Foreskin melanocyte (primary cell): ENCODE measurements at places on chromosomes 1 and 21.

DNA sequence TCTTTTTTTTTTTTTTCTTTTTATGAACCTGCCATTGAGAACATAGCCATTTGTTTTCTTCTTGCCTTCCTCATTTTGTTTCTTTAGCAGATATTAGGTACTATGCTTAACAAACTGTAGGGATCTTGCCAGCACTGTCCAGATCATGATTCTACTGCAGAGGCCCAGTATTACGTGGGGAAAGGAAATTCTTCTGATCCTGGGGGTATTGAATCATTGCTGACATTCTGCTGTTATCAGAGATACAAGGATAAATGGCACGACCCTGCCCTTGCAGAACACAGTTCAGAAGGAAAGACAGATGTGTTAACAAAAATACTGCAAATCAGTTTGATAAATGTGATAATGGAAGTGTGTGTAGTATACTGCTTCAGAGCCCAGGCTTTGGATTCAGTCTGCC lies 56.2 kb downstream of the BTBD8 start:
- no peak for DNase-seq

GRCh38 chr1:161095230-161095629 lies 2.9 kb upstream of the KLHDC9 start:
- DNase-seq = no peak

DNA sequence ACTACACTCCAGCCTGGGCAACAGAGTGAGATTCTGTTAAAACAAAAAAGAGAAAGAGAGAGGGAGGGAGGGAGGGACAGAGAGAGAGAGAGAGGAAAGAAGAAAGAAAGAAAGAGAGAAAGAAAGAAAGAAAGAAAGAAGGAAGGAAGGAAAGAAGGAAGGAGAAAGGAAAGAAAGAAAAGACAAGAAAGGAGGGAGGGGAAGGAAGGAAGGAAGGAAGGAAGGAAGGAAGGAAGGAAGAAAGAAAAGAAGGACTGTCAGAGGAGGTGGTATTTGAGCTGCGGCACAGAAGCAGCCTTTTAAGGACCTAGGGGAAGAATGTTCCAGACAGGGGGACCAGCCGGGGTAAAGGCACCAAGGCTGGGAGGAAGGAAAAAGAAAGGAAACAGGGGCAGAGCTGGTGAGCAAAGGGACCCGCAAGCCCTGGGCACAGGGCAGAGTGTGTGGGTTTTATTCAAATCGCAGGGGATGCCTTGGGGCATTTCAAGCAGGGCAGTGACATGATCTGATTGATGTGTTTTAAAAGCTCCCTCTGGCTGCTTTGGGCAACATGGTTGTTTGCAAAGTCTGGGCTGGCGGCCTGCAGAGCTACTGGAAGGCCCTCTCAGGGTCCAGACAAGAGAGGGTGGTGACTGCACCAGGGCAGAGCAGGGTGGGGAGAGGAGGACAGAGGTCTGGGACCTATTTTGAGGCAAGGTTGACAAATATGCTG lies 176.9 kb upstream of the VAMP3 start:
- DNase-seq = peak; percentile 9

DNA sequence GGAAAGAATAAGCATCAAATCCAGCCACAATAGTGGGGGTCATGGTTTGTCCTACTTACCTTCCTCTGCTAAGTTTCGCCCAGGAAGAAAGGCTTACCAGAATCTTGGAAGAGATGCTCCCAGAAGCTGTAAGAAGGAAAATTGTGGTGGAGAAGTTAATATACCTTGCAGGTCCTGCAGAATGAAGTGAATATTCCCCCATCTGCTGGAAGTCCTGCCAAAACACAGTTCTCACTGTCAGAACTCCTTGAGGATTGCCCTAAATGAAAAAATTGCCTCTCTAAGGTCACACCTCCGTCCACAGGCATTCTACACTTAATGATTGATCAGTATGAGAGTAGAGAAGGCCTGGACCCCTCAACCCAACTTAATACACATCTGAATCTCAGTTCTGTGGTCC lies 78.4 kb upstream of the RGS21 start:
- DNase-seq = no peak

DNA sequence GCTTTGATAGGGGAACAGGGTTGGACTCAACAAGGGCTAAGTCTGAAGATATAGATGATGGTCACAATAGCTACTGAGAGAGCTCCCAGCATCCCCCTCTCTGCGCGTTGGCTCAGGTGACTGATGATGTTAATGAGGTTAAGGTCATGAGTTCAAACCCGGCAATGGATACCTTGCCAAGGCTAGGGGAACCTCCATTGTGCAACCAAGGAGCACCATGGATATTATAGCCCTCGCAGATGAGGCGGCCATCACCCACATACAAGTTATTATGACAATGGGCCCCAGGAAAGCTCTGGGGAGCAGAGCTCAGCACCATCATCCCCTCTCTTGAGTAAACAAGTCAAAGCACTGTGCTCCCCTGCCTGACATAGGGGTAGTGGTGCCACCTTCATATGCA lies 8.2 kb downstream of the KCNA2 start:
- no peak for DNase-seq

DNA sequence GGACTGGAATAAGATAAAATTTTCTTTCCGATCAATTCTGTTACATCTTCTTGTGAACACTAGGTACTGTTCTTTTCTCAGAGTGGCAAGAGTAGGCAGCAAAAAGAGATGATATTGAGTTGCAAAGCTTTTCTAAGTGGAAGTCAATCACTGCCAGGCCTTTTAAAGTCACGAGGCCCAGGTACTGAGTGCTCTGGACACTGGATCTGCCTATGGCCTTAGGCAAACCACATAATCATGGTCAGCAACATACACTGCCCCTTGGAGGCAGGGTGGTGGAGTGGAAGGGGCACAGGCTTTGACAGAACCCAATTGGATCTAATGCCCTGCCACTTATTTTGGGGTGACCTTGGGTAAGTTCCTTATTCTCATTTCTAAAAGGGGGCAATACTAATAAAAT lies 41.5 kb downstream of the TSEN15 start:
- DNase-seq = no peak

GRCh38 chr1:10680487-10680886 lies 116.0 kb downstream of the CASZ1 start:
- no peak for DNase-seq

GRCh38 chr21:28932717-28933116 lies 60.0 kb downstream of the LTN1 start:
- DNase-seq = no peak

GRCh38 chr1:33072707-33073106 lies 8.2 kb upstream of the AZIN2 start:
- DNase-seq = no peak

DNA sequence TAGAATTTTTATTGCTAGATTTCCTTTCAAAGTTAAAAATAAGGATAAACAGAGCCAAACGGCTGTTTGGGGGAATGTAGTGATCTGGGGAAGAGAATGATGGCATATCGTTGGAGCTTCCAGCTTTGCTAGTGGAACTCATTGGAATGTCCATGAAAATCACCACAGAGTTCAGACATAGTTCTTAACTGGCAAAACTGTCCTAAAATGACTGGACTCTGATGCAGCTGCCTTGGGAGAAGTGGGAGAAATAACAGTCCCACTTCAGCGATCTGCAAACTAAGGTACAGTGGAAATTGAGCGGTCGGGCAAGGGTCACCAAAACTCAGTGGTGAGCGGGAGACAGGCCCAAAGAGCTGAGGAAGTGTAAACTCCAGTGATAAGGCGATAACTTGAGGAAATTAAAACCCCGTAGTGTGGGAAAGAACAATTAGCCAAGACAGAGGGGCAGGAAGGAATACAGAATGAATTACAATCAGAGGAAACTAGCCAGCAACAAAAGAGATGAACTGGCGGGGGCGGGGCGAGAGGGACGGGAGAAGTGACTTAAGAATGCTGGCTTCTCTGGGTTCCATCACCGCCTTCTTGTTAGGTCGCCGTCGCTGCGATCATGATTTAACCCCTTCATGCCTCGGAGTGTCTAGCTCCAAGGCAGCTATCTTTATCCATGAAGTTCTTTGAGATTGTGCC lies 89.8 kb upstream of the ARHGAP29 start:
- no peak for DNase-seq

GRCh38 chr1:174174461-174175329 lies 15.4 kb downstream of the RABGAP1L start:
- no peak for DNase-seq

DNA sequence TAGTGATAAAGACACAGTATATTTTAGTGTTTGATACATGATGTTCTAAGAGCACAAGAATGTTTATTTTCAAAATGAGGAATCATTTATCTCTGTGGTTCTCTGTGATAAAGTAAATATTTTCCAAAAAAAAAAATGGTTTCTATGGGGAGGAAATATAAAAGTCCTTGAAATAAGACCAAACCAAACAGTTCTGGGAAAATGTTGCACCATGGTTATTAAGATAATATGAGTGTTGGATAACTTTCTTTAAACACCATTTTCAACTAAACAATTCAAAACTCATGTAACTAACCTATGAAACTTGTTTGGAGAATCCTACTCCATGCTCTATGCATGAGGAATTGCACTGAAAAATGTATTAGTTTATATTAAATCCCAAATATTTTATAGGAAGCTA lies 184.6 kb downstream of the KCNT2 start:
- DNase-seq = no peak

- no peak for DNase-seq
Observed at GRCh38 chr21:35458405-35458804, 409.3 kb upstream of the RUNX1 start.

- DNase-seq = no peak
Observed at GRCh38 chr1:180521474-180522212, 19.3 kb upstream of the ACBD6 start.

DNA sequence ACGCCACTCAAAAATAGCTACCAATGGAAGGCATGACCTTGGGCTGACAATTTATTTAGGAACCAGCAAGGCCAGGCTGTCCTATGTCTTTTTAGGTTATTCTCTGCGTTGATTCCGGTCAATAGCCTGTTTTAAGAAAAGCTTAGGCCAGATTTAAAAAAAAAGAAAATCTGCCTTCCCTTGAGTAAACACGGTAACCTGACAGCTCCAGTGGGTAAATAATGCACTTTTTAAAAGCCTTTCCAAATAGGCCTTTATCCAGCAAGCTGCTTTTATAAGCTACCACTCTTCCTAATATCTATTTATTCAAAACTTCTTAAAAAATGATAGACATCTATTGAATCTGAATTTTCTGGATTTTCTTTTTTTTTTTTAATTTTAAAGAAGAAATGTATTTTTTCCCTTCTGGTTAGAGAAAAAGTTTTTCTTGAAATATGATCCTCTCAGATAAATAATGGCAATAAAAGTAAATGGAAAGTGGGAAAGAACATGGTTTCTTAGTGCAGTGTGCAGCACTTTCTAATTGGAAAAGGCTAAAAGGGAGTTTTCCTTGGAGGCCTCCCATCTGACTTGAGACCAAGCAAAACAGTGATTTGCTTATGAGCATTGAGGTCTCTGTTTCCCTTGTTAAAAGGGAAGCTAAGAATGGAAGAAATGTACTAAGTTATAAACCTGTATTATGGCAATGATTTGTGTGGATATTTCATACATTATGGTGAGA lies 281.0 kb upstream of the RUNX1 start:
- no peak for DNase-seq

DNA sequence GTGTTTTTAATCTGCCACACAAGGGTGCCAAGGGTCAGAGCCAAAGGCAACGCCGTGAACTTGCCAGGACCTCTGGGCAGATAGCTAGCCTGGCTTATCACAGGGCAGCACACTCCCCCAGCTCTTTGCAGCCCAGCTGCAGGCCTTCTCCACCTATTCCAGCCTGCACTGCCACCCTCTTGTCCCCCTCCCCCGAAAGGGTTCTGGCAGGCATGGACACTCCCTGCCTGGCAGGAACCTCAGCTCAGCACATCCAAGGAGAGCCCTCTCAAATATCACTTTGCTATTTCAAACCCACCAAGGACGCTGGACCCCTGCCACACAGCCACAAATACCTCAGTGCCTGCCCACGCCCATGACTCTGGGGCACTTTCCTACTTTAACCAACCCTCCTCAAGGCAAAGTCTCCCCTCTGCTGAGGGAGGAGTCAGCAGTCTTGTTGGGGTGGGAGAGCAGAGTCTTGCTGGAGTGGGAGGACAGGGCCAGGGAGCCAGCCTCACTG lies 9.1 kb downstream of the SSBP3 start:
- no peak for DNase-seq

DNA sequence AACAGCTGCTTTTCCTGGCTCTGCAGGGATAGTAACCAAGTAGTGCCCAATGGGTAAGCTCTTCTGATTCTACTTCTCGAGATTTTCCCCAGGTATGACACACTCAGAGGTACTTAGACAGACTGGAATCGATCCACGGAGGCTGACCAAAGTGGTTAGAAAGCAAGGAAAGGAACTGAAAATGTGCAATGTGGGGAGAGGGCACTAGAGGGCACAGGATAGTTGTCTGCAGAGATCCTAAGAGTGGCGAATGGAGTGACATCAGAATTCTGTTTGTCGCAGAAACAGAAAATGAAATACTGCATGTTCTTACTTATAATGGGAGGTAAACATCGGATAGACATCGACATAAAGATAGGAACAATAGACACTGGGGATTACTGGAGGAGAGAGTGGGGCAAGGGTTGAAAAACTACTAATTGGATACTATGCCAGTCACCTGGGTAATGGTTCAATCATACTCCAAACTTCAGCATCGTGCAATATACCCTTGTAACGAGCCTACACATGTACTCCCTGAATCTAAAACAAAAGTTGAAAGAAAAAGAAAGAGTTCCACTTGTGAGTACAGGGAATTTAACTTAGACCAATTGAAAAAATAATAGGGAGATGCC lies 23.3 kb downstream of the CYP2J2 start:
- peak; percentile 31 for DNase-seq

DNA sequence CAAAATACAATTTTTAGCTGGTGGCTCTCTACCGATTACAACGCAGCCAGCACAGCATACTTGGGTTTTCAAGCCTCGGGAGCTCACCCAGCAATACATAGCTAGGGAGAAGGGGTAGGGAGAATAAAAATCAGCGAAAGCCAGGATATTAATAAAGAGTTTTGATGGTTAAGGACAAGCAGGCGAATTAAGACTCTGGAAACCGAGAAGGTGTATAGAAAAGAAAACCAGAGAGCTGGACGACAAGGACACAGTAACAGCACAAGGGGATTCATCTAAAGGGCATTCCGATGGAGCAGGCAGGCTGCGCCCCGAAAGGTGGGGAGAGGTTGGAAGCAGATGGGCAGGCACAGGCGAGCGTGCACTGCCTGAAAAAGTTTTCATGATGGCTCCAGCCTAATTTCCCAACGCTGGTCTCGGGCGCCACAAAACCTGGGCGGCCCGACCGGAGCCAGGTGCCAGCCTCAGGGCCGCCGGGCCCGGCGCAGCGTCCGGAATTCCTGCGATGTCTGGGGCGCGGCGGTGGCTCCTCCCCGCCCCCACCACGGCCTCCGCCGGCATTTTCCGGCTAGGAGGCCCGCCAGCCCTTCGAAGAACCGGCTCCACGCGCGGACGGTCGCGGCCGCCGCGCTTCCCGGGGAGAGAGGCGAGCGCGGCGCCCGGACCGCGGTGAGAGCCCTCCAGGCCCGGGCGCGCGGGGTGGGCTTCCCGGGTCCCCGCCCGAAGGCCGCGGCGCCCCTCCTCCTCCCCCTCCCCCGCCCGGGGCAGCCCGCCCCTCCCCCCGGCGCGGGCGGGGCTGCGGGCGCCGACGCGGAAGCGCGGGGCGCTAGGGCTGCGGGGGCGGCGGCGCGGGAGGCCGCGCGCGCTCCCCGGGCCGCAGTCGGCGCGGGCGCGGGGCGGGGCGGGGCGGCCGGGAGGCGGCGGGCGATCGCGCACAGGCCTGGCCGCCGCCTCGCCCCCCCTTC lies 774 bp upstream of the DYRK1A start:
- DNase-seq = peak; percentile 44

GRCh38 chr21:44425895-44426662 lies 29.2 kb upstream of the LRRC3 start:
- no peak for DNase-seq

GRCh38 chr1:241579434-241579833 lies 47.3 kb downstream of the KMO start:
- DNase-seq = no peak
